ENCODE measurements at places on chromosomes 1 and 21. TPM values are rescaled to one million over a fixed set of nuclear protein-coding genes. Genes with fewer than 3 reads are reported as not detected.

GRCh38 chr1:109625176-109625575 lies 5.5 kb downstream of the AMPD2 start:
- DNase-seq: no peak

DNA sequence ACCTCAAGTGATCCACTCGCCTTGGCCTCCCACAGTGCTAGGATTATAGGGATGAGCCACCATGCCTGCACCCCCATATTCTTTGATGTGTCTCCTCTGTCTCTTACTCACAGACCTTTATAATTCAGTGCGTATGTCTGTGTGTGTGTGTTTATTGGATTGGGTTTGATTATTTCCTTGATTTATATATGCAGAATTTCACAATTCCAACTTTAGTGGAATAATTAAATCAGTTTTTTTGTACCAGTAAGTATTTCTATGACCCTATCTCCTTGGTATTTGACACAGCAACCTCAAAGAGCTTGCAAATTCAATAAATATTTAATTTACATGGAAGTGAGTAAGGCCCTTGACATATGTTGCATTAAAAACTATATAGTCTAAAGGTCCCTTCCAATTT lies 333.9 kb upstream of the ADAMTS5 start:
- DNase-seq: no peak

DNA sequence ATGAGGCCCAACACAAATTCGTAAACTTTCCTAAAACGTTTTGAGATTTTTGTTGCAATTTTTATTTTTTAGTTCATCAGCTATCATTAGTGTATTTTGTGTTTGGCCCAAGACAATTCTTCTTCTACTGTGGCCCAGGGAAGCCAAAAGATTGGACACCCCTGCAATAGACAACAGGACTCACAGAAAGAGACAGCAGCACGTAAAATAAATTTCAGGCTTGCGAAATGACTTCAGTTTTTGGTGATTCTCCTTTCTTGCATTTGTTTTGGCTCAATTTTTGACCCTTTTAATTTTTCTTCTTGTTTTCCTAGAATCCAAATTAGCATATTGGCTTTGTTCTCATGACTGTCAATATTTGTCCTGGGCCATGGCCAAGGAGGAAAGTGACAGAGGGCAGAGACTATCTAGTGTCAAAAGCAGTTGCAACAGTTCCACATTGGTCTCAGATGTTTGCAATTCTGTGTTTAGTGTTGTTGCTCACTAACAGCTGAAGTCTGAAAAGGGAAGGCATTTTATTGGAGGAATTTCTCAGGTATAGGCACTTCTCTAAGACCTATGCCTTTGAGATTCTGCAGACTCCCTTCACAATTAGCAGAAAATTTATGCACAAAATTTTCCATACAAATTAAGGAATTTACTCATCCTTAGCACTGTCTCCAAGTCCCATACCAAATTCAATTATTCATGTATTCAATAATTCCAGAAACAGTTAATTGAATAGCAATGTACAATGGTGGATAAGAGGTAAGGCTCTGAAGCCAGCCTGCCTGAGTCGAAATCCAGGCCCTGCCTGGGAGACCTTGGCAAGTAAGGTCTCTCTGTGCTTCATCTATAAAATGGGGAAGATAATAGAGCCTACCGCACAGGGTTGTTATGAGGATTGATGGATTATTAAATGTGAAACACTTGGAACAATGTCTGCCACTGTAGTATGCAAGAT lies 160.9 kb upstream of the IVNS1ABP start:
- no peak for DNase-seq

DNA sequence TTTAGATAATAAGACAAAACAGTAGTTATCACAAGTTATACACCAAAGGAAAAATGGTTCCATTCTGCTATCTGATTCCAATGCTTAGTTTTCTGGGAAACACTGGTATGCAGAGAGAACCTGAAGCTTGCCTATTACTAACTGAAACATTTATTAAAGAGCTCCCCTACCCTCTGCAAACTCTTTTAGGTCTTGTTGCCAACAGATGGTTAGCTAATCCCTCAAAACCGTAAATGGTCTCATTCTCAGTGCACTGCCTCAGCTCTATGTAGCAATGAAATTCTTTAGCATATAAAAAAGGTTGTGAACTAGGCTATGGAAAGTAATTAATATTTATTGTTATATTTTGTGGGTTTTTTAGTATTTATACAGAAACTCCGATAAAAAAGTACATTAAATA lies 20.4 kb downstream of the C21orf91 start:
- DNase-seq: no peak

GRCh38 chr21:35838987-35839763 lies 221.2 kb downstream of the SETD4 start:
- DNase-seq: peak; percentile 23

DNA sequence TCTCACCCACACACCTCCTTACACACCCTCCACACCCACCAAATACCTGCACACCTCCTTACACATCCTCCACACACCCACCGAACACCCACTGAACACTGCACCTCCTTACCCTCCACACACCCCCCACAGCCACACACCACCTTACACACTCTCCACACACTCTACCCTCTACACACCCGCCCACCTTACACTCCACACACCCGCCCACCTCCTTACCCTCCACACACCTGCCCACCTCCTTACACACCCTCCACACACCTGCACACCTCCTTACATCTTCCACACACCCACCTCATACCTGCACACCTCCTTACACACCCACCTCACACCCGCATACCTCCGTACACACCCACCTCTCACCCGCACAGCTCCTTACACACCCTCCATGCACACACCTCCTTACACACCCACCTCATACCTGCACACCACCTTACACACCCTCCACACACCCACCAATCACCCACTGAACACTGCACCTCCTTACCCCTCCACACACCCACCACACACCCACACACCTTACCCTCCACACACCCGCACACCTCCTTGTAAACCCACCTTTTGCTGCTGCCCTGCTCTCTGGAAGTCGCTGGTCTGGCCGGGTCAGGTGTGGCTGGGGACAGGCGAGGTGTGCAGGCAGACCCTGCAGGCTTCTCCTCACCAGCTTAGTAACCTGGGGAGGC lies 38.5 kb downstream of the COQ8A start:
- DNase-seq: peak; percentile 26

DNA sequence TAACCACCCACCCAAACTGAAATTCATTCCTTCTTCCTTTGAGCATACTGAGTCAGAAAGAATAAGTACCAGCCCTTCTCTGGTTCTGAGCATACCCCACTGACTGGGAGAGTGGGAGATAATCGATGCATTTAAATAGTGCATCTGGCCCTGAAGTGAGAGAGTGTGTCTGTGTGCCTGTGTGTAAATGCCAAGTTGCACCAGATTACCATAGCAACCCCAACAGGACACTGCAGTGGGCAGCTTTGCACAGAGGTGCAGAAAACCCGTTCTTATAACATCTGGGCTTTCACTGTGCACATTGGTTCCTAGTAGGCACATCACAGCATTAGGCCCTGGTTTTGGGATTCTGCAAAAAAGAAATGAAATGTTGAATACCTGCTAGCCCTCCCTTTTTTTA lies 2.3 kb downstream of the ASTN1 start:
- DNase-seq: no peak

PLEKHO1 gene
- 43.3 TPM for total RNA-seq

KCNA2 gene
- 0.11 TPM for total RNA-seq

FGR gene
- not detected for total RNA-seq

A3GALT2 gene
- total RNA-seq: not detected

LHX4 gene
- not detected for total RNA-seq

FAM163A gene
- total RNA-seq: not detected

CLDN17 gene
- not detected for total RNA-seq

All from endodermal cell (in vitro differentiated cells).